Activated naive CD8-positive, alpha-beta T cell treated with anti-CD3 and anti-CD28 coated beads, Interleukin-2, amount 10 ng/mL, durations not matched to agents 7 days and 5 days (primary cell): ENCODE measurements at places on chromosomes 1 and 21. TPM values are rescaled to one million over a fixed set of nuclear protein-coding genes. Genes with fewer than 3 reads are reported as not detected.

USH2A gene
- not detected for total RNA-seq

LCA5L gene
- total RNA-seq, result not detected

APOBEC4 gene
- not detected for total RNA-seq

OR2T35 gene
- total RNA-seq, result not detected

DNA sequence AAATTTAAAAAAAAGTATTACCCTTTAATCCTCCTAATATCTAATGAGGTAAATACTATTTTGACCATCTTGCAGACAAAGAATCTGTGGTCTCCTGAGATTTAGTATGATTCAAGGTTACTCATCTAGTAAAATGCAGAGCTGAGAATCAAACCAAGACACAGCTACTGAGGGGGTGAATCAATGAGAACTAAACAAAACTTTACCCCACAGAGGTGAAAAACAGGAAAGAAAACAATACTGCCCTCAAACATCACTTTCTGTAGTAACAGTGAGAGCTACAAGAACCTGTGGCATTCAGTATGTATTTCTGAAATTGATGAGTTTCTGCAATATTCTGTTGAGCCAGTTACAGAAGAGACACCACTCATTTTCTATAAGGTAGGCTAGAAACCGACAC, 85.1 kb downstream of the JAK1 start:
- no peak for DNase-seq
- H3K27me3 ChIP-seq, result no peaks in the 10 kb centered on the region
- peaks cover 43% of the 10 kb centered on the region for H3K36me3 ChIP-seq
- H3K27ac ChIP-seq, result no peak overlapping the region
- peaks cover 47% of the 10 kb centered on the region for H3K4me1 ChIP-seq
- no peak overlapping the region for H3K4me3 ChIP-seq

DNA sequence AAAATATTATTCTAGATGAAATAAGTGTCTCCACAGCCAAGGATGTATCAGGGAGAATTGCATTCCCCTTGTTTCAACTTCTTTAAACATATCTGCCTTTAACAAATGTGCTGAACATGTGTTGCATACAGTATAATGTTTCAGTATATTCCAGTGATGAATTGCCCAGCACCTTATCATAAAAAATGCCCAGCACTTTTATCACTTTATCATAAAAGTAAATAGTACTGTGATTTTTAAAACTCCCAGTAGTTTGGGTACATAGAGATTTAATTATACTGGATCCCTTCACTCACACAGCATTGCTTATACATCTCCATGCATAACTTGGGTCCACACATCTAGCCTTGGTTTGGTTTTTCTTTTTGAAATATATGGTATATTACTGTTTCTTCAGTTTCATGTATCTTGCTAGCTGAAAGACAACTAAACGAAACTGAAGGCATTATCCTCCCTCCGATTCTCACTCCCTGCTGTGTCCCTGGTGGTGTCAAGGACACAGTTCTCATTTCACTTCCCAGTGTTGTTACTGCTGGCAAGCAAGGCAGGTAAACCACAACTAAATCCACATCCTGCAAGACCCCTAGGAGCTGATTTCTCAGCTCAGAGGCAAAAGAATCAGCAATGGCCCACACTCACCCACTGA, 118.2 kb upstream of the SLC44A3 start:
- H3K4me1 ChIP-seq, result no peaks in the 10 kb centered on the region
- no peak overlapping the region for H3K4me3 ChIP-seq
- H3K36me3 ChIP-seq, result no peaks in the 10 kb centered on the region
- no peak for DNase-seq
- no peak overlapping the region for H3K27ac ChIP-seq

- H3K4me3 ChIP-seq, result no peak overlapping the region
- H3K27ac ChIP-seq, result no peak overlapping the region
- no peak for DNase-seq
- H3K27me3 ChIP-seq, result peaks cover 2% of the 10 kb centered on the region
- H3K4me1 ChIP-seq, result peaks cover 7% of the 10 kb centered on the region
Measured at GRCh38 chr1:108831225-108831624, 25.7 kb downstream of the AKNAD1 start.

- DNase-seq, result no peak
- peaks cover 7% of the 10 kb centered on the region for H3K27me3 ChIP-seq
- H3K4me1 ChIP-seq, result peaks cover 2% of the 10 kb centered on the region
- H3K4me3 ChIP-seq, result no peak overlapping the region
- no peaks in the 10 kb centered on the region for H3K36me3 ChIP-seq
- H3K27ac ChIP-seq, result no peak overlapping the region
Measured at GRCh38 chr1:93605812-93606512, 75.7 kb downstream of the BCAR3 start.

DNA sequence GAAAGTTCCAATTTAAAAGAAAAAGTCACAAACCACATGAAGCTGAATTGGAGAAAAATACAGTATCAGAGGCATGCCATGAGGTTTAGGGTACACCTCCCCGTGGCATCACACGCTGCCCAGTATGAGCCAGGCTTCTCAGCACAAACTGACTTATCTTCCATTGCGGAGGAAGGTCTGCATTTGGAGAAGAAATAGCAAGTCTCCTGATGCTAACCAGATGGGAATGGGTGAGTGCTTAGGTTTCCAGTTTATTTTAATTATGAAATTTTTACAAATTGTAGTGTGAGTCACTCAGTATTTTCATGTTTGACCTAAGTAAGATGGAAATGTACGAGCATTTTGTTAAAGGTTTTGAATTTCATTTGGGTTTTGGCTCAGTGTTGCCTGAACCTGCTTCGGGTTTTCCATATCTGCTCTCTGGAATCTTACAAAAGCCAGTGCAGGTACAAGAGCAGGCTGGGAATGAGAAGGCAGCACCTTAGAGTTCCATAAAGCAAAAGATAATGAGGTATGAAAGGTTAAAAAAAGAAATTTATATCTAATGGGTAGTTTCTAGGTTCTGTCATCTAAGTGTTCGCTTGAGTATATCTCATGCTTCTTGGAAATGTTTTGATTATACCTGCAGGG, 213.9 kb downstream of the PATJ start:
- no peak overlapping the region for H3K27ac ChIP-seq
- H3K27me3 ChIP-seq, result no peaks in the 10 kb centered on the region
- H3K4me1 ChIP-seq, result no peaks in the 10 kb centered on the region
- H3K4me3 ChIP-seq, result no peak overlapping the region

GRCh38 chr1:64243757-64244080, 40.3 kb downstream of the UBE2U start:
- H3K27me3 ChIP-seq, result peaks cover 11% of the 10 kb centered on the region
- H3K4me1 ChIP-seq, result peaks cover 12% of the 10 kb centered on the region
- DNase-seq, result no peak
- no peaks in the 10 kb centered on the region for H3K36me3 ChIP-seq
- peak overlapping the region; percentile 66 for H3K4me3 ChIP-seq

DNA sequence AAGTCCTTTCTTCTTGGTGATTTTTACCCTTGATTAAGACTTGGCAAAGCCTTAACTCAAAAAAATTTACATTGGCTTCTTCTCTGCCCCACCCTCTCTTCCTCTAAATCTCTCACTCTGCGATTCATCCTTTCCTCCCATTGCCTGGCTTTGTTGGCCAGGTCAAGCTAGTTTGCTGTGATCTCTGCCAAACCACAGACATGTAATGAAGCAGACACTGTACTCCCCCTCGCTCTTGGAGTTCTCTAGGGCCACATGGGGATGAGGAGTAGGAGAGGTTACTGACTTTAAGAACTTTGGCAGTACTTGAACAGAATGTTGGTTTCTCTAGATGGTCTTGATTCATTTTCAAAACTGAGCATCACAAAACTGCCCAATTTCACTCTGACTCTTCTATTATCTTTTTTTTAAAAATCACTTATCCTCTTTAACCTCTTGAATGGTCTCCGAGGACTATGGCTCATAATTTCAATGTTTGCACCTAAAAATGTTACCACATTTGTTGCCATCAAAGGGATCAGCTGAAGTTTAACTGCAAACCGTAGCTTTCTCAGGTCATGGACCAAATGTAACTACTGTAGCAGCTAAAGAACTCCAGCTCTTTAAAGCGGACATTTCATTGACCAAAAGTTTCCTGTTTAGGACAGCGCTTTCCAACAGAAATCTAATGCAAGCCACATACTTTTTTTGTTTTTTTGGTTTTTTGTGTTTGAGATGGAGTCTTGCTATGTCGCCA, 62.7 kb upstream of the IPO9 start:
- H3K27me3 ChIP-seq, result no peaks in the 10 kb centered on the region
- H3K27ac ChIP-seq, result no peak overlapping the region
- H3K36me3 ChIP-seq, result no peaks in the 10 kb centered on the region
- DNase-seq, result no peak
- no peaks in the 10 kb centered on the region for H3K4me1 ChIP-seq

DNA sequence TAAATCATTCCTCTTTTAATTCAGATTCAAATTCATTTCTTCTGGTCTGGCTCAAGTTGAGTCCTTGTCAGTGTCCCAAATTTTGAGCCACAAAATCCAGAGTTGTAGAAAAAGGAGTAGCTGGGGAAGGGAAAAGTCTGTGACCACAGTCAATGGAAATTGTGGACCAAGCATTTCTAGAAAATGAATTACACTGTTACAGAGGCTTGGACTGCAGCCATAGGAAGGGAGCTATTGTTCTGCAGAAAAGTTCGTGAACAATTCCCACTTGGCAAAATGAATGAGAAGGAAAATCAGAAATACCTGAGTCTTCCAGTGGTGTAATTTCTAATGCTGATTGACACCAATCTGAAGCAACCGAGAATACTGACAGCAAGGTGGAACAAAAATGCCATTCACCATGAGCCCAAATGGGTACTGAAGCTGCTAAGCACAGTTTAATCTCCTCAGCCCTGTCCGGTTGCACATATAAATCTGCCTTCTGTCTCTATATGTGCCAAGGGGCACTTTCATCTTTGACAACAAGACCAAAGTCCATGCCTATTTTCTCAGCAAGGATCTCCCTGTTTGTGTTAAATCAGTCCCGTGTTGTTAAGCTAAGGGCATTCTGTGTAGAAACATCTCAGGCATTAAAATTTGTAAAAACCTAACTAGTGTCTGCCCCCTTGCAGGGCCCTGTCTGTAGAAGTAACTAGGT, 51.3 kb downstream of the TEX35 start:
- H3K4me3 ChIP-seq, result no peak overlapping the region
- no peak overlapping the region for H3K27ac ChIP-seq
- no peaks in the 10 kb centered on the region for H3K36me3 ChIP-seq
- DNase-seq, result no peak

- H3K36me3 ChIP-seq, result peaks cover 2% of the 10 kb centered on the region
- no peak overlapping the region for H3K27ac ChIP-seq
- H3K4me3 ChIP-seq, result no peak overlapping the region
- H3K27me3 ChIP-seq, result no peaks in the 10 kb centered on the region
- DNase-seq, result no peak
Measured at GRCh38 chr1:151680826-151681225, 35.8 kb downstream of the CELF3 start.

DNA sequence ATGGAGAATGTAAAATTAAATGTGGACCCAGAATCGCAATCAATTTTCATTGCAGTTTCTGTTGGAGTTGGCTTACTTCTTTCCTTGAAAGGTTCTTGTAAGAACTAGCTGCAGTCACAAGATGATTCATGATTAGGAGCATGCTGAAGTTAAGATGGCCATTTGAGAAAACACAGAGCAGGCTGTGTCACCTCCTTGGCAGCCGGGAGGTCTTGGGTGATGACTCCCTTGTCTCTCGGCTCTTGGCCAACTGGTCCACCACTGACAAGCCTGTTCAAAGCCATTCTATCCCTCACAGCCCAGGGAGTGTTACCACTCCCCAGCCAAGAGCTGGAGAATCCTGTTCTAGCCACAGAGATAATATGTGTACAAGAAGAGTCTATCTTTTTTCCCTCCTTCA, 40.6 kb downstream of the OPTC start:
- H3K27ac ChIP-seq, result no peak overlapping the region
- no peak overlapping the region for H3K4me3 ChIP-seq
- no peaks in the 10 kb centered on the region for H3K36me3 ChIP-seq
- DNase-seq, result no peak
- peaks cover 8% of the 10 kb centered on the region for H3K27me3 ChIP-seq
- peaks cover 2% of the 10 kb centered on the region for H3K4me1 ChIP-seq

DNA sequence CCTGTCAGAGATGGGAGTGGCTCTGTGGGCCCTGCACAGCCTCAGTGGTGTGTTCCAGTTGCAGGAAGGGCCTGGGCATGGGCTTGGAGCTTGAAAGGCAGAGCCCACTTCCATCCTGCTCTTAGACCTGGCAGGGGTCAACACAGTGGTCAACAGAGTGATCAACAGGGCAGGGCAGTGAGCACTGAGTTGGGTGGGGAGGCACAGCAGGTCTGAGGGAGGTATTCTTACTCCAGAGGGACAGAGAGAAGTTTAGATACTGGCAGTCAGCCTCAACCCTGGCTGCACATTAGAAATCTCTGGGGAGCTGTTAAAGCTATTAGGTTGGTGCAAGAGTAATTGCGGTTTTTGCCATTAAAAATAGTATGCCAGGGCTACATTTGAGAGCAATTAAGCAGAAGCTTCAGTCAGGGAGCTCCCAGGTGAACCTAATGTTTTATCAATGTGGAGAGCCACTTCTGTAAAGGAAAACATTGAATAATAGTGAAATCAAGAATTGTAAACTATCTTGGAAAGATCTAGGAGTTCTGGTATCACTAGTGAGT, 37.7 kb downstream of the SH3BGR start:
- no peak overlapping the region for H3K27ac ChIP-seq
- H3K36me3 ChIP-seq, result no peaks in the 10 kb centered on the region
- no peaks in the 10 kb centered on the region for H3K4me1 ChIP-seq
- no peak overlapping the region for H3K4me3 ChIP-seq

DNA sequence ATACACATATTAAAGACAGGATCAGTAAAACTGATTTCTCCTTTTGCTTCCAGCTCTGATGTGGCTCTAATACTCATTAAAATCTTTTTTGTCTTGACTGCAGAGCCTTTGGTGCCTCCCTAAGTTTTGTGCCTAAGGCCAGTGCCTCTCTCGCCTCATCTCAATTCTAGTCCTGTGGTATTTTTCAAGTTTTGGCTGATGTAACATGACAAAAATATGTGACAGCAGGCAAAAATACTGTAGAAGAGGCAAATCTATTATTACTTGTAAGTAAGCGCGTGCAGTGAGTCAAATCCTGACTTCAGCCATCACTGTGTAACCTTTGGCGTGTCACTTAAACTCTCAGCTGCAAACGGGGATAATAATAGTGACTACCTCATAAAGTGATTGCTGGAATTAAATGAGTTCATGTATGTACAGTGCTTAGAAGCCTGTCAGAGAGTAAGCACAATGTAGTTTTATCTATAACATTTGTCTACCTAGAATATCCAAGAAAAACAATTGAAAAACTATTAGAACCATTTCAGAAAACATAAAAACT, 74.0 kb downstream of the MAB21L3 start:
- H3K36me3 ChIP-seq, result no peaks in the 10 kb centered on the region
- no peaks in the 10 kb centered on the region for H3K4me1 ChIP-seq
- DNase-seq, result no peak
- no peak overlapping the region for H3K27ac ChIP-seq
